ENCODE measurements at places on chromosomes 4 and X.

DNA sequence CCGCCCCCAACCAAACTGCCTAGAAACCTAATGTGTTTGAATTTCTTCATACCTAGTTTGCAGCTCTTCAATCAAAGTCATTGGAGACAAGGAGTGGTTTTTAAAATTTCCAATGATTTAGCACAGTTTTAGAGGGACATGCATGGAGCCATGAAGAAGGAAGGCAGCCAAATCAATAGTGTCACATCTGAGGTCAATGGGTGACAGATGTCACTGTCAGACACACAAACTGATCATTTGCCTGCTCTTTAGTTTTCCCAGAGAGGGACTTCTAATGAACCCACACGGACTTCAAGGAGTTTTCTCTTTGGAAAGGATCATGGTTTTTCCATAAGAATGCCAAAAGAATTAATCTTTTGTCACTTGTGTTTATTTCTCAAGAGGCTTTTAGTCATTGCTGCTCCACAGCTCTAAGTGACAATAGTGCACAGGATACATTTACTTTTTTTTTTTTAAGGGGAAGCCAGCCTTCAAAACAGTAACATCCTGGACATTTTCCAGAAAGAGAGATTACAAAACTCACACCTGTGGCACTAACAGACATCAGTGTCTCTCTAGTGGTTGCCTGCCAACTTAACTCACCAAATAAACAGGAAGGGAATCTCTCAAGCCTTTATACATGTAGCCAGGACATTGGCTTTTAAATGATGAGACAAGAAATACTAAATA lies 251.1 kb upstream of the DIAPH2 start:
- no peak for DNase-seq

- no peak for DNase-seq
Measured at GRCh38 chrX:10168226-10168625, 11.5 kb downstream of the CLCN4 start.

- no peak for DNase-seq
Measured at GRCh38 chr4:97845758-97846157, 297.5 kb downstream of the STPG2 start.

GRCh38 chr4:24076811-24077210 lies 187.0 kb upstream of the PPARGC1A start:
- DNase-seq = no peak

DNA sequence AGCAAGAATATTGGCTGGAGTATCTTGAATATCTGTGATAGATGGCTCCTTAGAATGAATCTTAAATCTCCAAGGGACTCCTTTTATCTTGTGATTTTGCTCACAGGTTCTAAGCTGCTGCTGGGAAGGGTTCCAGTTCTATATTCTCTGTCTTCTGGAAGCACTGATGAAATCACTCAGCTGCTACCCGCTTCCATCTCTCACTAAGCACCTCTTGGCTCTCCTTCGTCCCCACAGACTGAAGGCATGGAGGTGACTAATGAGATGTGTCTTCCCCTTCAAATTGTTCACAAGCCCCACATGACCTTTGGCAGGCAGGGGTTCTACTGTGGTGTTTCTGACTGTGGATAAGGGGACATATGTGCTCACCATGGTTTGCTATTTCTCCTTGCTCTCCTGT lies 75.9 kb downstream of the C4orf51 start:
- no peak for DNase-seq

GRCh38 chr4:106796876-106797275 lies 239.2 kb downstream of the DKK2 start:
- DNase-seq = no peak

GRCh38 chr4:147860960-147861359 lies 129.1 kb downstream of the ARHGAP10 start:
- no peak for DNase-seq

GRCh38 chrX:130119312-130119898 lies 9.1 kb upstream of the ELF4 start:
- no peak for DNase-seq

GRCh38 chrX:115894087-115894486 lies 276.5 kb upstream of the AGTR2 start:
- no peak for DNase-seq

GRCh38 chrX:635428-636090 lies 5.0 kb downstream of the SHOX start:
- no peak for DNase-seq

DNA sequence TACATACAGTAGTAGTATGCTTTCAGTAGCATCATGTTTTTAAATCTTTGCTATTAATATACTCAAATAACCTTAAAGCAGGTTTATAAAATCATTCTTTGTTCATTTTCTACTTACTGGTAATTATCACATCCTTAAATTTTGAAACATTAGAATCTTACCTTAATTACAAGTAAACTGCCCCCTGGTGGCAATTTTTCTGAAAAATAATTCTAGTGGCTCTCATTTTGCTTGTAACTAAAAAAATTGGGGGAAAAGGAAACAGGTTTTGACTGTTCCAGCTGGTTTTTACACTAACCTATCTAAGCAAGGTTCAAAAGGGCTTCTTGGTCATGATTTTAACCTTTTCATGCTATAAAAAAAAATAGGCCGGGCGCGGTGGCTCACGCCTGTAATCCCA lies 18.5 kb upstream of the DCAF4L1 start:
- no peak for DNase-seq

DNA sequence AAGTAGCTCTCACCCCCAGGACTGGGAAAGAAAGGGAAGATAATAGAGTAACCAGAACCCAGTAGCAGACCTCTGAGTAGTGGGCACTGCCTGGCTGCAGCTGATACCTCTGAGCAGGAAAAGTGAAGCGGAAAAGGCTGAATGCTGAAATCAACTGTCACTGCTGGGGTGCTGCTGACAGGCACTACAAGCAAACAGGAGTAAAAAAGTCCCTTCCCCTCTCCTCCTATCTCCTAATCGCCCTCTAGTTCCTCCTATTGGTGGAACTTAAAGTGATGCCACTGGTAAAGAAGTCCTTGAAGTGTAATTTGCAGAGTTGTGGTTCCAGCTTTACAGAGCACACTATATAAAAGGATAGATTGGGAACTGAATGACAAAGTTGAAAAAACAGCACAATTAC lies 32.8 kb upstream of the GLRB start:
- DNase-seq = no peak

GRCh38 chrX:129000797-129001196 lies 522.5 kb downstream of the SMARCA1 start:
- DNase-seq = no peak

- no peak for DNase-seq
Measured at GRCh38 chrX:67296395-67296794, 247.4 kb upstream of the AR start.

DNA sequence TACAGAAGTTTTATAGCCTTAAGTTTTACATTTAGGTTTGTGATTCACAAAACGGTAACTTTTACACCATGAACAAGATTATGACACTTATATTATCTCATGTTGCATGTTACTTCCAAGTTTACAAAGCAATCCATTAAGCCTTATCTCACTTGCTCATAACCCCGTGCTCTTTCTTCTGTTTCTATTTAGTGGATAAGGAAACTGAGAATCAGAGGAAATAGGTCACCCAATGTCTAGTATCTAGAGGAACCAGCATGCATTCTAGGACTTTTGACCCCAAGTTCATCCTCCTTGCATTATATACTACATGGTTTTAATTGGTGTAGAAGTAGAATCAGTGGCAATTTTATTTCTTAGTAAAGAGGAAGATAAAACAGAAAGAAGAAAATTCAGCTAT lies 67.0 kb upstream of the ANXA3 start:
- DNase-seq = no peak

DNA sequence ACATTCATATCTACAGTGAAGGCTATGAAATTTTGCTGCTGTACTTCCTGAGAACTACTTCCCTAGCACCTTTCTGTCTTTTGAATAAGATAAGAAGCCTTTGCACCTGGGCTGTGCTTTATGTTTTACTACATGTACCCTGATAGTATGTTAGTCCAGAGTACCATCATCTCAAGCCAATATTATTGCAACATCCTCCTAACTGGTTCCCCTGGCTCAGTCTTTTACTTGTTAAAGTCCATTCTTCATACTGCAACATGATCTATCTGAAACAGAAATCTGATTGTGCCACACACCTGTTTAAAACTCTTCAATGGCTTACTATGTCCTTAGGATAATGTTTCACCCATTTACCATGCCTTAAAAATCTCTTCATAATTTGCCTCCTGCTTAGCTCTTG lies 102.3 kb downstream of the AGTR2 start:
- DNase-seq = no peak

GRCh38 chr4:181821039-181822004 lies 421.9 kb upstream of the TENM3 start:
- DNase-seq = no peak

DNA sequence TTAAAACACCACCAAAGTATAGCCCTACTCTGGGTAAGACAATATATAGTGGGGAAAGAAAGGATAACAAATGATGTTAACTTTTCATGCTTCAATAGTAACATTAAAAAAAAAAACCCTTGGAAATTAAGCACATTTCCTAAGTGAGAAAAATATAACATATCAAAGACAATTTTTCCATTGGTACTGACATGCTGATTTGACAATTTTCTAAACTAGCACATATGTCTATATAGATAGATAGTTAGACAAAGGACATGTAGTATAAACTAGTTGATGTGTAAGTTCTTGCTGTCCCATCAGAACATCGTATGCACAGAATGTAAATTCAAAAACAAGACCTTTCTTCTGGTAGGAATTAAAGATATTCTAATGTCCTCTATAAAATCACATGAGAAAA lies 47.2 kb upstream of the ETNPPL start:
- DNase-seq = no peak

DNA sequence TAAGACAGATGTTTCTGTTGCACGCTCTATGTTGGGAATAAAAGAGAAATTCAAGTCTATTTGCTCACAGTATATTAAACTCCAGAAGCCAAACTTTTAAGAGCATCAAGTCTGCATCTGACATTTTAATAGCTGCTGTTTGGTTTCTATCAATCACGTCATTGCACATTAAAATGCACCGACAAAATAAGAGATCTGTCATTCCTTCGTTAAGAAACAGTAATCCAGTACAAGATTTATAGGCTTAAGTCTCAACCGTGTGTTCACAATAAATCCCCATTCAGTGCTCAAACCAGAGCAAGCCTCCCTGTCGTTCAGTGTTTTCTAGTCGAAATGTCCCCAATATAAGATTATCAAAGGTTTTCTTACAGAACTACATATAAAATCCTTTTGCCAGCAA lies 89.0 kb upstream of the BMPR1B start:
- no peak for DNase-seq

GRCh38 chr4:99809326-99809725 lies 7.3 kb upstream of the DAPP1 start:
- no peak for DNase-seq

- DNase-seq = no peak
Measured at GRCh38 chr4:16110661-16111290, 27.0 kb upstream of the PROM1 start.

DNA sequence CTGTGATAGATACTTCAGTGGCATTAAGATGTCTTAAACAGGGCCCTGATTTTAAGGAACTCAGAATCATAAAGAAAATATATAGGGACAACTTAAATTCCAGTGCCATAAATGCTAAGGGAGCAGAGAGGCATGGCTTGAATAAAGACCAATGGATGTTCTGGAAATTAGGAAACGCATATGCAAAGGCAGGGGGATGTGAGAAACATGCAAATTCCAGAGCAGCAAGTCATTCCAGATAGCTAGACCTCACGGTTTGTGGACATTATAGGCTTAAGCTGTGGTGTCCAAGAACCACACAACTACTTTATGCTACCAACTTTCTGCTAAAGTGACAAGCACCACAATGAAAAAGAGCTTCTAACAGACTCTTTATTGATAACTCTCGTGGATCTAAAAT lies 132.6 kb upstream of the ANK2 start:
- DNase-seq = no peak

DNA sequence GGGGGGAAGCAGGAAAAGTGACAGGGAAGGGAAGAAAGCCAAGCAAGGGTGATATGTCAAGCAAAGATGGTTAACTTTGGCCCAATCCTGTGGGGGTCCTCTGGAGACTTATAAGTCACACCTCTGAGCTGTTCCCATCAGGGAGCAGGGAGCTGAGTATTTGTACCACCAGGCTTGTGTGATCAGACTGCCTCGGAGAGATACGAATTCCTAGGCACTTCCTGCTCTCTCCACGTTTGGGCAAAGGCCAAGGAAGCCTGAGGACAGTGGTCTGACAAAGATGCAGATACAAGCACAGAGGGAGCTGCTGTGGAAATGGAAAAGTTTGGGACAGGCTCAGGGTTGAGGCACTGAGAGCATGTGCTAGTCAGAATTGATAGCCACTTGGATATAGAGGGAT lies 10.4 kb upstream of the PPP3CA start:
- DNase-seq = no peak

DNA sequence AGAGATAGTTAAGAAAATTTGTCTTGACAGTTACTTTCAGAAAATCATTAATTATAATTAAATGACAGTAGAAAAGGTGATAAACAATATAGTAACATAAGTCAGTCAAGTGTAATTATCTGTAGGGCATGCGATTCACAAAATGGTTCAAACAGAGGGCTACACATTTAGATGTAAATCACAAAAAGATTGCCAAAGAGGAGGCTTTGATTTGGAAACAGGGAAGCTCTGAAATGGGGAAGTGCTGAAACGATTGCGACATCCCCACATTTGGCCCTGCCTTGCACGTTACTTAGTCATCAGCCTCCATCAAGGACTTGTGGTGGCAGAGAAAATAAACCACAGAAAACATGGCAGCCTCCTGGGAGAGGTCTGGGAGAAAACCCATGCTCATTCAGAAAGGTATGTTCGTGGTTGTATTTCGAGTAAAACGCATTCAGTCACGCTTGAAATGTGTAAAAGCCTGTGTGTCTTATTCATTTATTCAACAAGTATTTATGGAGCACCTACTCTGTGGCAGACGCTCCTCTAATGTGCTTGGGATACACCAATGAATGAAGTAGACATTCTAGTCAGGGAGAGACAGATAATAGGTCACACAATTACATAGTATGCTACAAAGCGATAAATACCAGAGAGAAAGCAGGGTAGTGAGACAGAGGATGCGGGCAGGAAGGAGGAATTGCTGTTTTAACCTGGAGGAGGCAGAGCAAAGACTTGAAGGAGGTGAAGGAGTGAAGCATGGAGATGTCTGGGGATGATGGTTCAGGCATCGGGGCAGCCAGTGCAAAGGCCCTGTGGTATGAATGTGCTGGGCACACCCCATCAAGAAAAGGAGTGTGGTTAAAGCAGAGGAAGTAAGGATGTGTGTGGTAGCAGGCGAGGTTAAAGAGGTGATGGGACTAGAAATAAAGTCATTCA lies 7.8 kb downstream of the RBM47 start:
- DNase-seq = peak; percentile 15

DNA sequence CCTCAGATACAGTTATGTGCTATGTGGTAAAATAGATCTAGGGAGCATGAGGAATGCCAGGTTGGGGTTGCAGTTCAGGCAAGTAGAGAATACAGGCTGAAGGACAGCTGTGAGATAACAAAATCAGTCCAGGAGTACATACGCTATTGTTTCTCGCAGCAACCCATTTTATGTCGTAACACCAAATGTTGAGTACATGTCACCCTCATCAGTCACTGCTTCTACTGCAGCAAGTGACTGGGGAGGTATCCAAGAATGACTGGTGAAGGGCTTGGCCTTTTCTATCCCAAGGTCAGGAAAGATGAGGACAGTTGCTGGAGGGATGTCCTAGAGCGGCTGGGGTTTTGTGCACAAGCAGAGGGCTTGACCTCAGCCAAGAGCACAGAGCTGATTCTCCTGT lies 172.1 kb downstream of the CBR4 start:
- DNase-seq = no peak

GRCh38 chr4:117225471-117225870 lies 140.1 kb upstream of the TRAM1L1 start:
- no peak for DNase-seq
